ENCODE measurements at places on chromosomes 2 and 18.

DNA sequence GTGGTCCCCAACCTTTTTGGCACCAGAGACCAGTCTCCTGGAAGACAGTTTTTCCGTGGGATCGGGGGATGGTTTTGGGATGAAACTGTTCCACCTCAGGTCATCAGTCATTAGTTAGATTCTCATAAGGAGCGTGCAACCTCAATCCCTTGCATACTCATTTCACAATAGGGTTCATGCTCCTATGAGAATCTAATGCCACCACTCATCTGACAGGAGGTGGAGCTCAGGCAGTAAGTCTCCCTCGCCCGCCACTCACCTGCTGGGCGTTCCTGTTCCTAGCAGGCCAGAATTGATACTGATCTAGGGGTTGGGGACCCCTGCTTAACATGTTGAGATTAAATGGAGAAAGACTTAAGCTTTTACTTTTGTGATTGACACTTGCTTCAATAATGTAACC lies 9.9 kb downstream of the NABP1 start:
- no peak for DNase-seq
- peaks cover 8% of the 10 kb centered on the region for H3K4me1 ChIP-seq
- peaks cover 51% of the 10 kb centered on the region for H3K36me3 ChIP-seq
- H3K4me3 ChIP-seq, result no peak overlapping the region
- no peaks in the 10 kb centered on the region for H3K27me3 ChIP-seq
- H3K27ac ChIP-seq, result no peak overlapping the region

- H3K4me1 ChIP-seq, result no peaks in the 10 kb centered on the region
- DNase-seq, result no peak
- no peaks in the 10 kb centered on the region for H3K27me3 ChIP-seq
- no peak overlapping the region for H3K27ac ChIP-seq
- H3K36me3 ChIP-seq, result no peaks in the 10 kb centered on the region
Observed at GRCh38 chr2:102376052-102376591, 20.5 kb downstream of the IL18R1 start.

- no peaks in the 10 kb centered on the region for H3K27me3 ChIP-seq
- H3K27ac ChIP-seq, result no peak overlapping the region
- DNase-seq, result no peak
- H3K4me3 ChIP-seq, result no peak overlapping the region
Observed at GRCh38 chr2:96340493-96341414, 5.2 kb downstream of the NCAPH start.

GRCh38 chr2:42895791-42896135 lies 103.4 kb upstream of the HAAO start:
- no peaks in the 10 kb centered on the region for H3K27me3 ChIP-seq
- H3K27ac ChIP-seq, result no peak overlapping the region
- no peaks in the 10 kb centered on the region for H3K36me3 ChIP-seq

GRCh38 chr2:223954401-223954800 lies 2.9 kb upstream of the MRPL44 start:
- peaks cover 23% of the 10 kb centered on the region for H3K4me1 ChIP-seq
- H3K27ac ChIP-seq, result no peak overlapping the region
- peaks cover under 1% of the 10 kb centered on the region for H3K36me3 ChIP-seq
- no peaks in the 10 kb centered on the region for H3K27me3 ChIP-seq
- DNase-seq, result no peak

DNA sequence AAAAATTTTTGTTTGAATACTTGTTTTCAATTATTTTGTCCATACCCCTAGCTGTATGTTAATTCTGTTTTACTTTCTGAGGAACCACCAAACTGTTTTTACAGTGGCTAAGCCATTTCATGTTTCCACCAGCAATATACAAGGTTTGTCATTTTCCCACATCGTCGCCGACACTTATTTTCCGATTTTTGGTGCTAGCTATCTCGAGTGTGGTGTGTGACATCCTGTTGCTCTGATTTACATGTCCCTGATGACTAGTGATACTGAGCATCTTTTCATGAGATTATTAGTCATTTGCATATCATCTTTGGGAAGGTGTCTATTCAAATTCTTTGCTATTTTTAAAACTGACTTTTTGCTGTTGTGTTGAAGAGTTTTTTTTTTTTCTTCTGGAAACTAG lies 7.2 kb upstream of the GPC1 start:
- DNase-seq, result no peak
- H3K27me3 ChIP-seq, result no peaks in the 10 kb centered on the region
- no peaks in the 10 kb centered on the region for H3K4me1 ChIP-seq
- no peak overlapping the region for H3K4me3 ChIP-seq

GRCh38 chr18:7233134-7233810 lies 2.4 kb downstream of the LRRC30 start:
- no peak overlapping the region for H3K4me3 ChIP-seq
- no peak for DNase-seq
- H3K27me3 ChIP-seq, result no peaks in the 10 kb centered on the region
- H3K4me1 ChIP-seq, result no peaks in the 10 kb centered on the region
- H3K27ac ChIP-seq, result no peak overlapping the region

DNA sequence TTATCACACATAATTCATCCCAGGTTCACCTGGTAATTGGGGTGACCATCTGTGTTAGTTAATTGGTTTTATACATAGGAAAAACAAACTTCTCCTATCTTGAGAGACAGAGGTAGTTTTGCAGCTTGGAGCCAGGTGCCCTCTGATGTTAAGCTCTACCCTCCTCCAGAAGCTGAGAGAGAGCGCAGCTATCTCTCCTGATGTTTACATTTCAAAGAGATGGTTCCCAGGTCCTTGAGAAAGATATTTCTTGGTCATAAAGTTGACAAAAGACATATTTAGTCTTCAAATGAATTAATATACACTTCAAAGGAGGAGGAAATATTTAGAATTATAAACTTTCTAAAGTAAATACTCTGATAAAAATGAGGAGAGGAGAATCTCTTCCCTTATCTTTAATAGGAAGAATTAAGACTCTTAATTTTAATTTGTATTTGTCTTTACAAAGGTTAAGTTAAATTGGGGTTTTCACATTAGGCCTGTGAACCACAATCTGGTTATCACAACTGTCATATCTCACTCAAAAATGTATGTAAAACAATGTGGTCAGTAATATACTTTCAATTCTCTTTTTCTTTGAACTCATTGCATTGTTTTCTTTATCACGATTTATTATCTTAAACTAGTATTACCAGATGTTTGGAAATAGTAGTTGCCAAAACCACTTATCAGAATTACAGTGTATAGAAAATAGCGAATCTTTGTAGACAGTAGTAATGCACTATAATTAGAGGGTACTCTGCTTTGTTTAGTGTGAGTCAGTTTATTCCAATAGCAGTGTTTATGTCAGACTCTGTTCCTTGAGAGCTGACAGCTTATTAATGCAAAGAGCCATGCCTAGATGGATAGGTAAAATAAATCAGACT lies 26.8 kb downstream of the SERPINB4 start:
- no peaks in the 10 kb centered on the region for H3K27me3 ChIP-seq
- no peak overlapping the region for H3K4me3 ChIP-seq
- no peak for DNase-seq

DNA sequence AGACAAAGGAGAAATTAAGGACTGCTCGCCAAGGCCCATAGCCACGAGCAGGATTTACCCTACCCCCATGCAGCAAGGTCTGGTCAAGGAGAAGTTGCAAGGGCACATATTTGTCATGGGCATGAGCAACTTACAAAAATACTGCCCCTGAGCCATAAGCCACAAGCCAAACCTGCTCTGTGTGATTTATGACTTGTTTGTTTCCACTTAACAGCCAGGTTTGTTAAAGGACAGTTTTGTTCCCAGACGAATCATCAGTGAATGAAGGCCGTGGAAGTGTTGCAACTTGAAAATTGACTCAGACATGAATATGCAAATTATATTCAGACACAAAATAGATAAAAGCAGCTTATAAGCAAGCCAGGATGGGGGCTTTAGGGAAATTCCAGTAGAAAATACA lies 31.3 kb upstream of the EVA1A start:
- no peak overlapping the region for H3K4me3 ChIP-seq
- DNase-seq, result no peak
- H3K36me3 ChIP-seq, result no peaks in the 10 kb centered on the region
- H3K27ac ChIP-seq, result no peak overlapping the region
- no peaks in the 10 kb centered on the region for H3K4me1 ChIP-seq

- no peak for DNase-seq
- no peak overlapping the region for H3K27ac ChIP-seq
- no peak overlapping the region for H3K4me3 ChIP-seq
- no peaks in the 10 kb centered on the region for H3K27me3 ChIP-seq
- no peaks in the 10 kb centered on the region for H3K4me1 ChIP-seq
Observed at GRCh38 chr2:218957671-218958070, 1.8 kb upstream of the CDK5R2 start.

- H3K4me1 ChIP-seq, result no peaks in the 10 kb centered on the region
- H3K36me3 ChIP-seq, result no peaks in the 10 kb centered on the region
- H3K4me3 ChIP-seq, result no peak overlapping the region
- no peak for DNase-seq
- no peak overlapping the region for H3K27ac ChIP-seq
Observed at GRCh38 chr2:65539633-65540032, 107.2 kb upstream of the SPRED2 start.

- no peak overlapping the region for H3K27ac ChIP-seq
- H3K27me3 ChIP-seq, result no peaks in the 10 kb centered on the region
- H3K36me3 ChIP-seq, result no peaks in the 10 kb centered on the region
- DNase-seq, result no peak
Observed at GRCh38 chr2:75287624-75288316, 88.5 kb upstream of the TACR1 start.

- no peak overlapping the region for H3K4me3 ChIP-seq
- H3K4me1 ChIP-seq, result peaks cover 28% of the 10 kb centered on the region
- no peaks in the 10 kb centered on the region for H3K27me3 ChIP-seq
- H3K36me3 ChIP-seq, result no peaks in the 10 kb centered on the region
- peak overlapping the region; percentile 34 for H3K27ac ChIP-seq
Observed at GRCh38 chr2:160221391-160222276, 21.6 kb upstream of the ITGB6 start.

DNA sequence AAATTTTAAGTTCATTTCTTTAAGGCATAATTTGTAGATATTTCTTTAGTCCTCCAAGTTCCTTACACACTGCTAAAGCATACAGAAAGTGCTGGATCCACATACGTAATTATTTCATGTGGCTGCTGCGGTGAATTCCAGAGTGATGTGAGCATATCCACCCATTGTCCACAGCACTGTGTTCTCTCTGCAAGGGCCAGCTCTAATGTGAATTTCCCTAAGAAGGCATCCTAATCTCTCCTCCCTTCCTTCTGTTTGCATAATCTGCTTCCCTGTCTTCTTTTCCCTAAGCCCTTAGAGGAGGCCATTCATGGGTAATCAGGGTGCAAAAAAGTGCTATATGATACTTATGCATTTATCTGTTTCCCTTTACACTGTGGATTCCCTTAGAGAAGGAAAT lies 57.2 kb downstream of the COBLL1 start:
- no peak overlapping the region for H3K27ac ChIP-seq
- H3K36me3 ChIP-seq, result no peaks in the 10 kb centered on the region
- H3K27me3 ChIP-seq, result no peaks in the 10 kb centered on the region
- H3K4me3 ChIP-seq, result no peak overlapping the region
- H3K4me1 ChIP-seq, result no peaks in the 10 kb centered on the region

GRCh38 chr2:96663829-96664228 lies 21.3 kb downstream of the FER1L5 start:
- no peak overlapping the region for H3K27ac ChIP-seq
- DNase-seq, result no peak
- H3K4me1 ChIP-seq, result no peaks in the 10 kb centered on the region
- no peaks in the 10 kb centered on the region for H3K36me3 ChIP-seq
- no peaks in the 10 kb centered on the region for H3K27me3 ChIP-seq
- H3K4me3 ChIP-seq, result no peak overlapping the region

GRCh38 chr2:236417150-236417549 lies 152.5 kb upstream of the ACKR3 start:
- no peak for DNase-seq
- H3K4me1 ChIP-seq, result no peaks in the 10 kb centered on the region
- no peak overlapping the region for H3K4me3 ChIP-seq
- no peaks in the 10 kb centered on the region for H3K36me3 ChIP-seq
- H3K27me3 ChIP-seq, result peaks cover 15% of the 10 kb centered on the region

DNA sequence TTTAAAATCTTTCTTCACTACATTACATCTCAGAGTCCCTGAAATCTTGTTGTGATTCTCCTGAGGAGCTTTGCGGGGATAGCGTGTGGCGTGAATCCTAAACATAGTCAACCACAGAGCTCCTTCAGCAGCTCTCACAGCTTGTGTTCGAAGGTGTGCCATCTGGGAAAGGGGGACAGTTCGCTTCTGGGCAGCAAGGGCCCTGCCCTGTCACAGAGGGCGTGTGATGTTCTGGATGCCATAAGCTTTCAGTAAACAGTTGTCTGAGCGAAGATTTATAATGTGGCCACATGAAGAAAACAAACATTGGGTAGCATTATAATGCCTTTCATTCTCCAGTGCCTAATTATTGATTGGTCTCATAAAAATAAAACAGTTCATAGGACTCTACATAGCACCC lies 172.5 kb downstream of the MYO1B start:
- no peak for DNase-seq
- H3K27me3 ChIP-seq, result no peaks in the 10 kb centered on the region

DNA sequence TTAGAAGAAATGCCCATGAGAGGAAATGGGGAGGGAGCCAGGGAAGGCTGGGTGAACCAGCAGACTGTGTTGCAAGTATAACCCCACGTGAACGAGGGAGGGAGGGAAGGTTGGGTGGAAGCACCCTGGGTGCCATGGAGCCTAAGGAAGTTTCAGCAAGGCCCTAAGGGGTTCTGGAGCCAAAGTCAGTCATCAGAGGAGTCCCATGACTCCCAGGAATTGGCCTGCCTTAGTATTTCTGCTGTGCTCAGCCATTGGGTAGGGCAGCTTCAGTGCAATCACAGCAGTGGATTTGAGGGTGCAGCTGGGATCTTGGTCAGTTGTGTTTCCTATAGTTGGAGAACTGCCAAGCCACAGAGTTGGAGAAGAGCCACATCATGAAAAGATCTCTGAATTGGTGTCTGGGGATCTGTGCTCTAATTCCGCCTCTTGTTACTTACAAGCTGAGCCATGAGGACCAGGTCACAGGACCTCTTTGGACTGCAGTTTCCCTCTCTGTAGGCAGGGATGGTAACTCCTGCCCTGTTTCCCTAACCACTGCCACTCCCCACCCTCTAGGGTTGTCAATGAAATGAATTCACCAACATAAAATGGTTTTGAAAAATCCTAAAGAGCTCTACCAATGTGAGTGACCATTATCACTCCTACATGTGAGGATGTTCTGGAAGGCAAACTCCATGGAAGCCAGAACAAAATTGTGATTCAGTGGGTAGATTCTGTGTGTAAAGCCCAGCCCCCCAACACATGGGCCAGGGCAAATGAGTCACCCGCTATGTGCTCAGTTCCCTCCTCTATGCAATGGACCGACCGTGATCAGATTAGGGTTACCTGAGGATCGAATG lies 108.9 kb downstream of the CLIP4 start:
- no peak for DNase-seq
- H3K27ac ChIP-seq, result no peak overlapping the region
- no peaks in the 10 kb centered on the region for H3K36me3 ChIP-seq
- no peak overlapping the region for H3K4me3 ChIP-seq
- peaks cover 11% of the 10 kb centered on the region for H3K27me3 ChIP-seq

DNA sequence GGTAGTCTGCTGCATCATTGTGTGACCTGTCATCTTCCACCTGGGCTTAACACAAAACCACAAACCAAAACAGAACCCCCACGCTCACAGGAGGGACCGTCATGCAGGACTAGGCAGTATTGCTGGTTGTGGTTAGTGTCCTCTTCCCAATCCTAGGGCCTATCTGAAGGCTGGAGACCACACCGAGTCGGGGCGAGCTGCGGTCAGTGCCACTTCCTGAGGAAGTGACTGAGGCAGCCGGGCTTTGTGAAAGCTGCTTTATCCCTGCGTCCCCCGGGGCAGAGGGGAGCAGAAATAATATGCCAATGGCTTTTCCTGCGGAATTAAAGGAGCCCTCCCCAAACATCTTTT lies 22.9 kb downstream of the ZNF532 start:
- peaks cover 6% of the 10 kb centered on the region for H3K4me1 ChIP-seq
- no peaks in the 10 kb centered on the region for H3K36me3 ChIP-seq
- DNase-seq, result peak; percentile 43
- peaks cover 13% of the 10 kb centered on the region for H3K27me3 ChIP-seq
- H3K27ac ChIP-seq, result no peak overlapping the region
- H3K4me3 ChIP-seq, result no peak overlapping the region
